Kidney (tissue), 22 donors: ENCODE measurements at places on chromosomes 16 and 17.
A peak's percentile ranks its signal among the peaks of the same experiment; 100 is the strongest.

DNA sequence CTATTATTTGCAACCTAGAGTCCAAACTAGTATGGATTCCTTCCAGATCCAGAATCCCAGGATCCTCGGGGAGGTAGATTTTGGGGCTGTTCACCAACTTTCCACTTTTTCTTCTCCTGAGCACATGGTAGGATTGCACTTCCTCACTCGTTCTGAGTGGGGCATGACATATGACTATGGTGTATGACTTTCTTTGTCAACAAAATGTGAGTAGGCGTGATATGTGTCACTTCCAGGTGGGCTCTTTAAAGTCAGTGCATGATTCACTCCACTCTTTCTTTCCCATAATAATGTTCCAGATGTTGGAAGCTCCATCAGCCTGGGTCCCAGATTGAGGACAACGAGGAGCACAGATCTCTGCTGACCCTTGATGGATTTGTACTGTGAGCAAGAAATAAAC lies 21.5 kb downstream of the IRX5 start:
- DNase-seq, result no peak

GRCh38 chr17:72205357-72205756 lies 84.5 kb downstream of the SOX9 start:
- peak; percentile 42 for DNase-seq

DNA sequence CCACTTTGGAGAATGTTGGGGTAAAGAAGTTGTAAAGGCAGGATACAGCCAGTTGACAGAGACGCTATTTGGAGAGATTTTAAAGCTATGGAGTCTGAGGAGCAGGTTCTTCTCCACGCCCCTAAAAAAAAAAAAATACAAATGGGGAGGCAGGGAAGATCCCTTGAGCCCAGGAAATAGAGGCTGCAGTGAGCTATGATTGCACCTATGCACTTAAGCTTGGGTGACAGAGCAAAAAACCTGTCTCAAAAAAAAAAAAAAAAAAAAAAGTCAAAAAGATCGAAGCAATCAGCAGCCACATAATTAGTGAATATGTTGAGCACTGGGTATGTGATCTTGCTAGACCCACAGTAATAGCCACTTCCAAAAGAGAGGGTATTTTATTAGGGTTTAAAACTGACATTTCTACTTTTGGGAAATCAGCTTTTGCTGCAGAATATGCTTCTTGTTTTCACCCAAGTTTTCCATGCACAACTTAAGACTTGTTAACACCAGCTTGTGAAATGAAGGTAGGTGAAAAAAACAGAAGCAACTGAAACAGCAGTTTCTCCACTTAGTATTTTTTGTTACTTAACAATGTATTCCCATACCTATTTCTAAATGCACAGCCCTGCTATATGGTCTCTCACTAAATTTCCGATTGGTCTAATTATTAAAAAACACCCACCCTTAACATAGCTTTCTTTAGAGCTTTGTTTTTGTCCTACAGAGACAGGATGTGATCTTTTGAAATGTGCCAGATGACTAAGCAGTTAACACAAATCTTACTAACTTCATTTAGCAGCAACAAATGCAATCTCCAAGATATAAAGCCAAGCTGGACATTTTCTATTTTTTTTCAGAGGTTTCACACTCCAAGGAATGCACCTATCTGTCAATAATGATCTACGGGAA lies 2.5 kb upstream of the ARL6IP1 start:
- DNase-seq, result no peak

- no peak for DNase-seq
Measured at GRCh38 chr17:82627405-82627804, 20.8 kb downstream of the WDR45B start.

GRCh38 chr17:9050801-9051401 lies 29.6 kb downstream of the NTN1 start:
- peak; percentile 35 for DNase-seq

- DNase-seq, result no peak
Measured at GRCh38 chr16:54331241-54332002, 44.8 kb upstream of the IRX3 start.

GRCh38 chr17:81274471-81274855 lies 20.6 kb downstream of the SLC38A10 start:
- no peak for DNase-seq

- no peak for DNase-seq
Measured at GRCh38 chr17:13698832-13699231, 97.1 kb upstream of the HS3ST3A1 start.

DNA sequence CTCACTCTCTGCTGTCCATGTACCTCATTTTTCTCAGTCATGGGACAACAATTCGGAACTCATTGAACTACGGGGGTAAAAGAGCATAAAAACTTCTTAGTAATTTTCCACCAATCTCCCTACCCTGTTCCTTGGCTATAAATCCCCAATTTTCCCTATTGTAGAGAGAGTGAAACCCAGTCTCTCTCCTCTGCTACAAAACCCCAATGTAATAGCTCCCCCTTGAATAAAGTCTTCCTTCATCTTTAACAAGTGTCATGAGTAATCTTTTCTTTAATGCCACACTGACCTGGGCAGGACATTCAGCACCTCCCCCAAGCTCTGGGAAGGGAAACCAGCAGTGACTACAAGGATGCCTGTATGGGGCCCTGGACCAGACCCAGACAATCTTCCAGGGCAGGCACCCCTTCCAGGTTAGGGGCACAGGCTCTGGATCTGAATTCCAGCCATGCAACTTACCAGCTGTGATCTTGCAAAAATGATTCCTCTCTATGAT lies 10.2 kb upstream of the EIF1 start:
- no peak for DNase-seq

DNA sequence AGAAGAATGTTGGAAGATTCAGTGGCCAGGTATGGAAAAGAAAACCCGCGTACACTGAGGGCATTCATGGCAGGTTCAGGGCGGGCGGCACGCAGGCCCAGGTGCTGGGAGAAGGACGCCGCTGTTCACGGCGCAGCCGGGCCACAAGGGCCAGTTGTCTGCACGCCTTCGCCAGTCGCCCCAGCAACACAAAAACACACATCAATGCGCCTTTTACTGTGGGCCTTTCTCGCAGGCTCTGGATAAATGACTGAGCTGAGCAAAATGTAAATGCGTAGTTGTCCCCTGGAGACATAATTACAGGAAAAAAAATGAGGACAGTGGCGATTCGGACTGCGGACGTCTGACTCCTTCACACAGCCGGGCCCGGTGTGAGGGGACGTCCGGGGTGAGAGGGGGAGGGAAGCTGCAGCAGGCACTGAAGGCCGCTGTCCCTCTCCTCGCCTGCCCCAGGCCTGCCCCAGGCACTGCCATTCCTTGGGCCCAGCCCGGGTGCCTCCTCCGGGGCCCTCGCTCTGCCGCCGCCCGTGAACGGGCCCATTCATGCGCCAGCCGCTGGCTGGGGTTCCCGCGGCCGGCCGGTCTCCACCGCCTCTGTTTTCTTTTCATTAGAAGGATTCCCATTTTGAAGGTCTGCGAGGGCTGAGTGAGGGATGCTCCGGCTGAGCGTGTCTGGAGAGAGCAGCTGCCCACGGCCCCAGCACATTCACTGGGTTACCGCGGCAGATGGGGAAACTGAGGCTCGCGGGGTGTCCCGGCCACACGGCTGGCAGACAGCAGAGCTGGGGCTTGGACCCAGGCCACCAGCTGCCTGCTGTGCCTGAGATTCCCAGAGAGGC lies 6.5 kb upstream of the ZNF469 start:
- DNase-seq, result peak; percentile 60

DNA sequence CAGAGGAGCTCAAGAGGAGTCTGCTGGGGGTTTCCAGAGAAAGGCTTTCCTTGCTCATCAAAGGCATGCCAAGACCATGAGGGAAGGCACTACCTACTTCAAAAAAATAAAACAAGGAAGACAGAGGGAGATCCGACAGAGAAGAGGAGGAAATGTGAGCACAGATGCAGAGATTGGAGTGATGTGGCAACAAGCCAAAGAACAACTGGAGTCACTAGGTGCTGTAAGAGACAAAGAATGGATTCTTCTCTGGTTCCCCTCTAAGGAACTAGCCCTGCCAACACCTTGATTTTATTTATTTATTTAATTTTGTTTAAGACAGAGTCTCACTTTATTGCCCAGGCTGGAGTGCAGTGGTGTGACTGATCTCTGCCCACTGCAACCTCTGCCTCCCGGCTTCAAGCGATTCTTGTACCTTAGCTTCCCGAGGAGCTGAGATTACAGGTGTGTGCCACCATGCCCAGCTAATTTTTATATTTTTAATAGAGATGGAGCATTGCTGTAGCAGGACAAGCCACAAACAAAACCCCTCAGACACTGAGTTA lies 13.8 kb upstream of the ACSF2 start:
- DNase-seq, result no peak

DNA sequence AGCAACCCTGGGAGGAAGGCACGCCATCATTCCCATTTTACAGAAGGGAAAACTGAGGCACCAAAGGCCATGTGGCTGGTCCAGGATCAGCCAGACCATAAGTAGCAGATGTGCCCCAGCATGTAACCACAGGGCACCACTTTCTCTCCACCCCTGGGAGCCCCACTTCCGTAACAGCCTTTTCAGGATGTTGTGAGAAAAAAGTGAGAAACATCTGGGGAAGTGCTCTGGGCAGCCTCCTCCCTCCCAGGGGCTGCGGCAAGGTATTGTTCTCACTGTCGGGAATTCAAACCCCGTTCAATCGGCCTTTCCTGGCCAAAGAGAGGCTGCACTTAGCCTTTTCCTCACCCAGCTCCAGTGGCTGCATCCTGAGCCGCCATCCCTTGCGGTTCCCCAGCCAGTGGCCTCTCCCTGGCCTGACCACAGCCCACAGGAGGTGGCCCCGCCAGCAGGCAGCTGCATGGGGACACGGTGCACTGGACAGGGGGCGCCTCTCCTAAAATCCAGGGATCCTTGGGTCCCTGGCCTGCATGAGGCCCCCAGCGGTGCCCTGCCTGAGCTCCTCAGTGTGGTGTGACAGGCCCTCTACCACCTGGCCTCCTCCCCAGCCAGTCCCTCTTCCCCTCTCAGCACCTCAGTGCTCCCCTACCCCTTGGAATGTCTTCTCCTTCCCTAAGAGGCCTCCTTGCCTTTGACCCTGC lies 5.7 kb upstream of the CDH5 start:
- no peak for DNase-seq

GRCh38 chr16:67649494-67649931 lies 4.6 kb downstream of the CARMIL2 start:
- peak; percentile 78 for DNase-seq

- DNase-seq, result no peak
Measured at GRCh38 chr16:85759136-85759535, 8.2 kb upstream of the C16orf74 start.

- DNase-seq, result no peak
Measured at GRCh38 chr17:21095735-21096134, 31.0 kb upstream of the DHRS7B start.

- DNase-seq, result no peak
Measured at GRCh38 chr16:3745751-3746355, 28.5 kb upstream of the TRAP1 start.

GRCh38 chr17:4476511-4477070 lies 22.1 kb upstream of the SPNS2 start:
- DNase-seq, result no peak

- no peak for DNase-seq
Measured at GRCh38 chr17:64016231-64016784, 4.1 kb downstream of the ICAM2 start.

DNA sequence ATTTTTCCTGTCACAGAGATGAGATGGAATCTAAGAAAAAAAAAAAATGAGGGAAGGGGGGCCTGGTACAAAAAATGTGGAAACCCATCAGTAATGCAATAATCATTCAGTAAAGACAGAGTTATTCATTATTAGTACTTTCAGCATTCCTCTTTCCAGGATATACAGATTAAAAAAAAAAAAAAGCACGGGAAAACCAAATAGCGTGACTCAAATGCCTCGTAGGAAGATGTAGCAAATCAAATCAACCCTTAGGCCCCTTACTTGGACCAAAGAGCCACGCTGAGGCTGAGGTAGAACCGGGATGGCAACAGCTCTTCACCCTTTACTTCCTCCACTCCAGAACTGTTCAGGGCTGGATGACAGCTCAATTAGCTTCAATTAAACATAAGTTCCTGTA lies 52.5 kb downstream of the SMG6 start:
- DNase-seq, result no peak

- no peak for DNase-seq
Measured at GRCh38 chr16:31177136-31177535, 2.8 kb upstream of the FUS start.

DNA sequence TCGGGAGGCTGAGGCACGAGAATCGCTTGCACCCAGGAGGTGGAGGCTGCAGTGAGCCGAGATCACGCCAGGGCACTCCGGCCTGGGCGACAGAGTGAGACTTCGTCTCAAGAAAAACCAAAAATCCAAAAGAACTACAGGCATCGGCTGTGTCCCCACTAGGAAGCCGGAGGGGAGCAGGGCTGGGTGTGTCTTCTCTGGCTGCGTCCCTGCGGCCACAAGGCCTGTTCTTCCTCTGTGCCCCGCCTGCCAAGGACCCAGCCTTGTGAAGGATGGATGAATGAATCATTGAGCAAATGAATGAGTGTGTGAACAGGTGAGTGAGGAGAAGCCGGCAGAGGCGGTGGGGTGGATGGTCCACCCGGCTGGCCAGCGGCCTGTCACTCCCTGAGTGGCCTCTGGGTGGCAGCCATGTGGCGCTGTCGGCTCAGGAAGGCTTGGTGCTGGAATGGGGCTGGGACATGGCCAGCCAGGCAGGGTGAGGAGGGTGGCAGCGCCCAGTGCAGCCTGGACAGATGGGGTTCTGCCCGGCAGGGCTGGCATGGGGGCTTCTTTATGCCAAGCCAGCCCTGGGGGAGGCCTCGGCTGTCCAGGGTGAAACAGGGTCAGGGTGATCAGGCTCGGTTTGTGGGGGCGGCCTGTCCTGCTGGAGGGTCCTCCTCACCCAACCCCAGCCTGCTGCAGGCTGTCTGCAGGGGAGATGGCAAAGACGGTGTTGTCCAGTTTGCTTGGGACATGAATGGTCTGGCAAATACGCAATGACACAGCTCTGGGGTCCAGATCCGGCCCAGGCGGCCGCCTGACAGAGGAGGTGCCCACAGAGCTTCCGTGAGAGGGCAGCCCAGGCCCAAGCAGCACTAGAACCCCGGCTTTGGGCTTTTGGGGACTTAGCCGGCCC lies 21.7 kb downstream of the SLC25A10 start:
- peak; percentile 81 for DNase-seq

DNA sequence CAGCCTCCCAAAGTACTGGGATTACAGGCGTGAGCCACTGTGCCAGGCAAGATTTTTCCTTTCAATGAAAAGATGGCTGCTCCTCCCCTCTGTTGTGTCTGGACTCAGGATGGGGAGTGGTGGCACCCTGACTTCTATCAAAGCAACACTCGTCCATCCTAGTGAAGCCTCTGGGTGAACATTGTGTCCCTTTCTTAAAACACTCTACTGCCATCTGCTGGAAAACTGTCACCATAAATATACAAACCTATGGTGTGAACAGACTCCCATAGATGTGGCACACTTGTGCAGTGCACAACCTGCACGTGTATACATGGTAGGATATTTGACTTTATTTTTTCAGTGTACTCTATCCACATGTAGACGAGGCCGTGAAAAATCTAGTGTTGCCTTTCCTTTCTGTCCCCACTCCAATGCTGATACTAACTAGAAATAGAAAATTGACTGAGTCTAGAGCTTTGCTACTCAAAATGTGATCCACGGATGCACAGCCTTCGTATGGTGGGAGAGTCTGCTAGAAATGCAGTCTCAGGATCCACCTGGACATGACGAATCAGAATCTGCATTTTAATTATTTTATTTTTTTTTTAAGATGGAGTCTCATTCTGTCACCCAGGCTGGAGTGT lies 55.9 kb upstream of the PLCG2 start:
- DNase-seq, result peak; percentile 93
